Esophagus squamous epithelium (tissue), 5 donors: ENCODE measurements at places on chromosomes 6 and 20.

DNA sequence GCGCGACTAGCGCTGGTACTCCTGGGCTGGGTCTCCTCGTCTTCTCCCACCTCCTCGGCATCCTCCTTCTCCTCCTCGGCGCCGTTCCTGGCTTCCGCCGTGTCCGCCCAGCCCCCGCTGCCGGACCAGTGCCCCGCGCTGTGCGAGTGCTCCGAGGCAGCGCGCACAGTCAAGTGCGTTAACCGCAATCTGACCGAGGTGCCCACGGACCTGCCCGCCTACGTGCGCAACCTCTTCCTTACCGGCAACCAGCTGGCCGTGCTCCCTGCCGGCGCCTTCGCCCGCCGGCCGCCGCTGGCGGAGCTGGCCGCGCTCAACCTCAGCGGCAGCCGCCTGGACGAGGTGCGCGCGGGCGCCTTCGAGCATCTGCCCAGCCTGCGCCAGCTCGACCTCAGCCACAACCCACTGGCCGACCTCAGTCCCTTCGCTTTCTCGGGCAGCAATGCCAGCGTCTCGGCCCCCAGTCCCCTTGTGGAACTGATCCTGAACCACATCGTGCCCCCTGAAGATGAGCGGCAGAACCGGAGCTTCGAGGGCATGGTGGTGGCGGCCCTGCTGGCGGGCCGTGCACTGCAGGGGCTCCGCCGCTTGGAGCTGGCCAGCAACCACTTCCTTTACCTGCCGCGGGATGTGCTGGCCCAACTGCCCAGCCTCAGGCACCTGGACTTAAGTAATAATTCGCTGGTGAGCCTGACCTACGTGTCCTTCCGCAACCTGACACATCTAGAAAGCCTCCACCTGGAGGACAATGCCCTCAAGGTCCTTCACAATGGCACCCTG lies 1.6 kb downstream of the TPBG start:
- no peak for DNase-seq

GRCh38 chr6:44851176-44851575 lies 463.7 kb downstream of the CDC5L start:
- DNase-seq, result no peak

DNA sequence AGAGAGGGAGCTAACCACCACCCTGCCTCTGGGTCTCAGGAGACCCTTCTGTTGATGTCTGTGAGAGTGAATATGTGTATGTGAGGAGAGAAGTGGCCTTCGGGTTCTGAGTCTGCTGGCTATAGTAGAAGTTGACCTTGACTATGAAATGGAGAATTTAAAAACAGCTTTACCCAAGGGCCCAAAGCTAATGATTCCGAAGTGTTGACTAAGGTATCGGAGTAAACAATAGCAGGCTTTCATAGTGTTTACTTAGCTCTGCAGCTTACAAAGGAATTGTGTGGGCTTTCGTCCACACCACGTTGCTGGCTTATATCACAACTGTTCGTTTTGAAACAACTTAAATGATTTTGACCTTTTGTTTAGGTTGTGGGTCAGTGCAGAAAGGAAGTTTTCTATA lies 126.5 kb upstream of the JAG1 start:
- no peak for DNase-seq

GRCh38 chr6:40844246-40844645 lies 194.8 kb downstream of the UNC5CL start:
- no peak for DNase-seq

DNA sequence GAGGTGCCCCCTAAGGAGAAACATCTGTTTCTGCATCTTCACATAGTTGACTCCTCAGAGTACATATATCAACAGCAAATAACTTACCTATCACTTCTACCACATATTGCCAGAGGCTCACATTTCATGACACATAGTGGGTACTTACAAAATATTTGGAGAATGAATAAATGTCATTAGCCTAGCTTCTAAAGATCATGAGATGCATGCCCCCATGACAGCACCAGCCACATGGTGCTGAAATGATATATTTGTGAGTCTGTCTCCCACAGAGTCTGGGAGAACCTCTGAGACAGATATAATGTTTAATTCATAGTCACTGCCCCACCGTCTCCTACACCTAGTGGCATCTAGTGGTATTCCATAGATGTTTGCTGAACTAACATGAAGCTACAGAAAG lies 555.6 kb downstream of the KIF16B start:
- no peak for DNase-seq

DNA sequence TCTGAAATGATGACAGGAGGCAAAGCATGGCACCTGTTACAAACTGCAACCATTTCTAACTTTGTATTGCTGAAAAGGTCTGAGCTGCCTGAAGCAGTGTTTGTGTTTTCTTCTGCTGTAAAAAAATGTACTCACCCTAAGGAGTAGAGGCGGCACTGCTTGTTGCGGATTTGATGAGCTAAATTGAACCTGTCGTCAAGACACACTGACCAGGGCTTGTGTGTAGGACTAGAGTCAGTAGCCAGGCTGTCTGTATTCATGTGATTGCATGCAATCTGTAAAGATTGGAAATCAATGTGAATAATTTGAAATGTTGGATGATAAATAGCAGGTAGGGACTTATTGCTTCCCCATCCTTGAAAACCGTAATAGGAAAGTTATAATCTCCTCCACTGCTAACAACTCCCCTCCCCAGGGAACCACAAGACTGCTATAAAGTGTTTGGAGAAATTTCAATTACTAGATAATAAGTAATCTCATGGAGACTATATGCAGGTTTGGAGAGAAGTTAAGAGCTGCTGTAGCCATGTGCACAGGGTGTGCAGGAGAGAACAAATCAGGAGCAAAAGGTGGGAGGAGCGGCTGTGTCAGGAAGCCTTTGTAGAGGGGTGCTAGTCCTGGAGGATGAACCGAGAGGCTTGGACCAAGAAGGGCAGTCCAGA lies 42.8 kb downstream of the METTL24 start:
- no peak for DNase-seq

- no peak for DNase-seq
Measured at GRCh38 chr20:56788041-56788670, 159.1 kb downstream of the TFAP2C start.

- no peak for DNase-seq
Measured at GRCh38 chr20:32429343-32429742, 71.2 kb downstream of the ASXL1 start.

DNA sequence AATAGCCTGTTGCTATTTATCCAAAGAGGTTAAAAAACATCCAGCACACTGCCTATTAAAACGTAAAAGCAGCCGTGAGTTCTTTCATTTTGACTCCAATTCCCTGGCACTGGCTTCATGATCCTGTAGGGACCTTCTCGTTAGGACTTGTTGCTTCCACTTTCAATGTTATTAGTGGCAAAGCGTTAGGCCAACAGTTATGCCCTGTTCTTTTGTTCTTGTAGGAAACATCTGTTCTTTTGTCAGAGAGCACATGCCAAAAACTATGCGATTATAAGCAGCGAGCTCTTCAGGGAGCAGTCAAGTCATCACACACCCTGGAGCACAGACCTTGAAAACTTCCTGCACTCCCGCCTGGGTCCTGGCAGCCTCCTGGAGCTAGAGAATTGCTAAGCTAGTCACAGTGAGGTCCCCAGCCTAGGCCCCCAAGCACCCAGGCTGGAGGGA lies 609.5 kb upstream of the ARID1B start:
- DNase-seq, result no peak

DNA sequence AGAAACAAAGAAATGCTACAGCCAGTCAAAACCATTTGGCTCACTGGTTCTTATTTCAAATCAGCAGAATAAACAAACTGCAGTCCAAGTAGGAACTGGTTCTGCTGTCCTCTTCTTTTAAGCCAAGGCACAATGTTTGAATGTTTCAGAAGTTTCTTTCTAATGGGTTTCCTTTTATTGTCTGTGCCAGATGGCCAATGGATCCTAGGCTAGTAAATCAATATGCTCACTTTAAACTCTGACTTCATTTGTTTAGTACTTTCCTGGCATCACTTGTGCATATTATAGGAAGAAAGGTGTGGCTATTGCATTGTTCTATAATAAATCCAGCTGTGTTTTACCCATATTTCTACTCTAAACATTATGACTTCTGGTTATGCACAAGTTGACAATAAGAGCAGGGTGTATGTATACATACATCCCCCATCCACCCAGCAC lies 99.7 kb upstream of the PLCB4 start:
- no peak for DNase-seq

- DNase-seq, result no peak
Measured at GRCh38 chr6:128597004-128597403, 76.6 kb upstream of the PTPRK start.

GRCh38 chr6:100925749-100926148 lies 44.6 kb upstream of the ASCC3 start:
- DNase-seq, result no peak

DNA sequence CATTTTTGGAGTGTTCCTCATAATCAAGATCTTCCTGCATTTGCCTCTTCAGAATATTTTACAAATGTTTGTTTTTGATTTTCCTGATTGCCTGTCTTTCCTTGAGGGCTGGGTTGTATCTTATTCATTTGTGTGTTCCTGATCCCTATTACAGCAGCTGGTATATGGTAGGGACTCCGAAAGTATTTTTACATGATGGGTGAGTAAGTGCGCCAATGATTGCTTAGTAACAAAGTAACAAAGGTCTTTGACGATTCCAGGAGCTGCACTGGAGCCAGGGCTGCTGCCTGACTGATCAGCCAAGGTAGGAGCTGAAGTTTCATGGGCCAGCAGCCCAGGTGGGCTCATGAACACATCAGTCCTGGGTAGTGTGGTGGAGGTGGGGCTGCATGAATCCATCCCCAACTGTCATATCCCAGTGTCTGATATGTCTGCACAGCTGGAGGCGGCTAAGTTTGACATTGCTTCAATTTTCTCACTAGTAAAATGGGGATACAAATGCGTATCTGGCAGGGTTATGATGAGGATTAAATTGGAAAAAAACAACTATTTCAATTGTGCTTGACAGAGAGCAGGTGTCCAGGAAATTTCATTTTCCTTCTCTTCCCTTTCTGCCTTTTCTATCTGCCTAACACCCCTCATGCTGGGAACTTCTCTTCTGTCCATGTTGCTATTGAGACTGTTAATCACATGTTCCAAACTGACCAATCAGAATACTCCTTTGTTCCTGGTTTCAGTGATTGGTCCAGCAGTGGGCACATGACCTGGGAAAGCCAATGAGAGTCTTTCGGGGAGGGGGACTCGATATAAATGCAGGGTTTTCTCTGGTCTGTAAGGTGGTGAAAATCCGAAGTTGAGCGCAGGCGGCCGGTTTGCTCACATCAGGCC lies 90.7 kb downstream of the CDH26 start:
- DNase-seq, result no peak

DNA sequence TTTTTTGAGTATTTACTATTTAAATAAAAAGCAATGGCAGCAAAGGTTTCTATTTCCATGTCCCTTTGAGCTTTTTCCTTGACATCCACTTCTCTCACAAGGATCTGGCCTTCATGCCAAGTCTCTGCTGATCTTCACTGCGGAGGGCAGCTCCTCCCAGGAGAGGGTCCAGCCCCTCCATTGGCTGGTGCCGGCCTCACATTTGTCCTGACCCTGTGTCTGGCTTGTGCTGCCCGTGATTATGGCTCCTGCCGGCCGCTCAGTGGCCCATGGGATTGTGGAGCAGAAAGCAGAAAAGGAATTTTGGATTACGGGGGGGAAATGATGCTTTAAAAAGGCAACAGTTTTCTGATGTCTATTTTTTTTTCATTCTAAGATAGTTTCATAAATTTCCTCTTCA lies 31.2 kb upstream of the PDE7B start:
- no peak for DNase-seq

- DNase-seq, result no peak
Measured at GRCh38 chr6:110328259-110328658, 29.9 kb downstream of the METTL24 start.

GRCh38 chr6:137240168-137240567 lies 21.0 kb upstream of the IFNGR1 start:
- no peak for DNase-seq

- no peak for DNase-seq
Measured at GRCh38 chr6:139485185-139485584, 110.7 kb upstream of the CITED2 start.

DNA sequence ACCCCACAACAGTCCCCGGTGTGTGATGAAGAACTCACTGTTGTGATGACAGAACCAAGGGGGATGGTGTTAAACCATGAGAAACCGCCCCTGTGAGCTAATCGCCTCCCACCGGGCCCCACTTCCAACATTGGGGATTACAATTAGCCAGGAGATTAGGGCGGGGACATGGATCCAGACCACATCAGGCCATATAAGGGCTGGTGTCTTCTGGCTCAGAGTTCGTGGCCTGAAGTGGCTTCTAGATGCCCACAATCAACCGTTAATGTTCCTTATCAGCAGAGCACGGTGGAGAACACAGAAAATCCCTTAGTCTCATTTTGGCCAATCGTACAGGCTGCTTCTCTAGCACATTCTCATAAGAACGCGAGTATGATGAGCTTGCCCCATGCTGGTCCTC lies 10.9 kb upstream of the MAS1 start:
- no peak for DNase-seq

DNA sequence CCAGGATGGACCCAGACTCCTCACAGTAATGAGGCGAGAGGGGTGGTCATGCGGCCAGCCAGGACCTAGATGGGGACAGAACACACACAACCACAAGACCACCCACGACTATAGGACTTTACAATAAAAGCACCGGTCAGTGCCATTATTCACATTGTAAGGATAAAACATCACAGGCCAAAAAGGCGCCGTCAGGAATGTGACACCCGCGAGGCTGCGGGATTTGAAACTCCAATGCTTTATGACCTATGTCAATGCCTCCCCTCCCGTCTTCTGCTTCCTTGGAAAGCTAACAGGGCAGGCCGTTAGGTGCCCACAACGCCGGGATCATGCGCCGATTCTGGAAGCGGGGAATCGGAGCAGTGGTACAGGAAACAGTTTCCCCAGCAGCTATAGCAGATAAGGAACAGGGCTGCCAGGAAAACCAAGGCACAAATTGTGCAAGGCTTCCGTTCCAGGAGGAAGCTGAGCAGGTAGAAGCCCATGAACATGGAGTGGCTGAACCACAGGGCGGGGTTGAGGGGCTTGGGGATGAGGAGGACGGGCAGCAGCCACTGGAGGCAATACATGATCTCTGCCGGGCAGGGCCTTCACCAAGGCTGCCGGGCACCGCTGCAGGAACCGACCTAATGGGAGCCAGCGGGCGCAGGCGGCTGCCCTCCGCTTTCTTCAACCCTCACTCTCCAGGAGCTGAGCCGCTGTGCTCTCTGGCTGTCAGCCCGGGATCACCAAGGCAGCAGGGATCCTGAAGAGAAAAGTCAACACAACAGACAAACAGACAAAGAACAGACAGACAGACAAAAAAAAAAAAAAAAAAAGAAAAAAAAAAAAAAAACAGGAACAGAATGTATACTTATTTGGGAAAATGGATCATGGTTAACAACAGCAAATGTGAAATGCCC lies 2.2 kb upstream of the NNAT start:
- DNase-seq, result no peak
